ENCODE measurements at places on chromosomes 6 and 20.

GRCh38 chr20:35088231-35089145 lies 4.1 kb downstream of the TRPC4AP start:
- no peak for DNase-seq

- no peak for DNase-seq
Measured at GRCh38 chr6:168225471-168225911, 94.1 kb downstream of the DACT2 start.

DNA sequence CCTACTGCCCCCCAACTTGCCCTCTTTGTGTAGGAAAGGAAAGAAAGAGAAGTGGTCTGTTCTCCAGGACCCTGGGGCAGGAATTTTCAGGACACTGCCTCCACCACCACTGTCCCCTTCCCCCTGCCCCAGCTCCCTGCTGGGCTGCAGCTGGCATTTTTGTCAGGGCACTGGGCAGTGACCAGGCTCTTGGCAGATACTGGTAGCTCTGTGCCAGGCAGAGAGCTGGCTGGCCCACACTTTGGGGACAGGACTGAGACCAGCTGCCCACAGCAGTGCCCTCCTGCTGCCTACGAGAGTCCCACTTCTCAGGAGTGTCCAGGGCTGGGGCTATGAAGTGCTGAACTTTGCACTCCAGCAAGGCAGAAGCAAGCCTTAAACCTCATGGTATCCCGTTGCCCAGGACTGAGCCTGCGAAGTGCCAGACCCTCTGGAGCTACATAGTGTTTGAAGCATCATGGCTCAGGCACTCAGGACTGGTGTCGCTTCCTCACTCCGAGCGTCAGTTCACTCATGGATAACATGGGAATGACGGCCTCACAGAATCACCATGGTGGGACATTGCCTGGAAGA lies 19.3 kb downstream of the SLC13A3 start:
- no peak for DNase-seq

GRCh38 chr20:16459019-16459700 lies 114.1 kb downstream of the KIF16B start:
- no peak for DNase-seq

DNA sequence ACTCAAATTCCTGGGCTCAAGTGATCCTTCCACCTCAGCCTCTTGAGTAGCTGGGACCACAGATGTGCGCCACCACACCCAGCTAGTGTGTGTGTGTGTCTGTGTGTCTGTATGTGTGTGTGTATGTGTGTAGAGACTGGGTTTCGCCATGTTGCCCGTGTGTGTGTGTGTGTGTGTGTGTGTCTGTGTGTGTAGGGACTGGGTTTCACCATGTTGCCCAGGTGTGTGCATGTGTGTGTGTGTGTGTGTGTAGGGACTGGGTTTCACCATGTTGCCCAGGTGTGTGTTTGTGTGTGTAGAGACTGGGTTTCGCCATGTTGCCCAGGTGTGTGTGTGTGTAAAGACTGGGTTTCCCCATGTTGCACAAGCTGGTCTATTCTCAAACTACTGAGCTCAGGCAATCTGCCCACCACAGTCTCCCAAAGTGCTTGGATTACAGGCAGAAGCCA lies 28.3 kb downstream of the CDK5RAP1 start:
- no peak for DNase-seq

- DNase-seq: no peak
Measured at GRCh38 chr6:44701637-44702101, 314.2 kb downstream of the CDC5L start.

GRCh38 chr6:169167581-169168301 lies 85.9 kb downstream of the THBS2 start:
- no peak for DNase-seq

DNA sequence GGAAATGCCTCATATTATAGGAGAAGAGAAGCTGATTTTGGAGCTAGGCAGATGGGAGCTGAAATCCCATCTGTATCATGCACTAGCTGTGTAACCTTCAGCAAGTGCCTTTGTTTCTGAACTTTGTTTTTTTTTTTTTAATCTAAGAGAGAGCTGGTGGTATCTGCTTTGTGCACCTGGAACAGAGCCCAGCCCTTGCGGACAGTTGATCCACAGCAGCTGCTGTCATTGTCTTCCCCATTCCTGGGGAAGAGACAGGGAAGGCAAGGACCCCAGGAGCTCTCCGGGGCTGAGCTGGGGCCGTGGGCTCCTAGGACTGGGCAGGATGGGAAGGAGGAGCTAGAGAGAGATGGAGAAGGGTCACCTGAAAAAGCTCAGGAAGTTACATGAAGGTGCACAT lies 92.1 kb downstream of the SYNJ2 start:
- no peak for DNase-seq

DNA sequence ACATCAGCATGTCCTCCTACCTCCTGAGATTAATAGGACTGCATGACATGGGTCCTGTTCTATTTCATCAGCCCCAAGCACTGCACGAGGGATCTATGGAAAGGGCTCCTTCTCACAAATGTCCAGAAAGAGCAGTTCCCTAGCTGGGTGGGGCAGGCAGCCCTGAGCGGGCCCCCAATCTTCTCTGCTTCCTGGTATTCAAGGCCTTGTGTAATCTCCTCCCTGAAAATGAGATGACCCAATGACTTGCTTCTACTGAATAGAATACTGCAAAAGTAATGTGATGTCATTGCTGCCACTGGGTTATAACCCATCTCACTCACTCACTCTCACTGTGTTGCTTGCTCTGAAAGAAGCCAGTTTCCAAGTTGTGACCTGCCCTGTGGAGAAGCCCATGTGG lies 126.4 kb downstream of the OPRM1 start:
- no peak for DNase-seq

GRCh38 chr6:76552268-76552667 lies 479.8 kb upstream of the IMPG1 start:
- DNase-seq: no peak

DNA sequence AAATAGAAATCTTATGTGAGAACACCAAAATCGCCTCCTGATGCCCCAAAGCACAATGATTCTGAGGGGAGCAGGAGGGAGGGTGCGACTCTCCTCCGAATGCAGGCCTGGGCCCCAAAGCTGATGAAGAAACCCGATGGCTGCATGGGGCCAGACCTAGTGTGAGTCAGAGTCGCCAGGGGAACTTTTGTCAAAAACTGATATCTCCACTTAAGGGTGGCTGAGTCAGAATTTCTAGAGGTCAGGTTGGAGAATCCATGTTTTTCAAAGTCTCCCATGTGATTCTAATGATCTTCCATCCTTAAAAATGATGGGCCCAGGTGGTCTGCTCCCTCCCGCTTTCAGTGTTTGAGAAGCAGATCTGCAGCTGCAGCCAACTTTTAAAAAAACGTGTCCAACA lies 172.8 kb downstream of the BACH2 start:
- no peak for DNase-seq

DNA sequence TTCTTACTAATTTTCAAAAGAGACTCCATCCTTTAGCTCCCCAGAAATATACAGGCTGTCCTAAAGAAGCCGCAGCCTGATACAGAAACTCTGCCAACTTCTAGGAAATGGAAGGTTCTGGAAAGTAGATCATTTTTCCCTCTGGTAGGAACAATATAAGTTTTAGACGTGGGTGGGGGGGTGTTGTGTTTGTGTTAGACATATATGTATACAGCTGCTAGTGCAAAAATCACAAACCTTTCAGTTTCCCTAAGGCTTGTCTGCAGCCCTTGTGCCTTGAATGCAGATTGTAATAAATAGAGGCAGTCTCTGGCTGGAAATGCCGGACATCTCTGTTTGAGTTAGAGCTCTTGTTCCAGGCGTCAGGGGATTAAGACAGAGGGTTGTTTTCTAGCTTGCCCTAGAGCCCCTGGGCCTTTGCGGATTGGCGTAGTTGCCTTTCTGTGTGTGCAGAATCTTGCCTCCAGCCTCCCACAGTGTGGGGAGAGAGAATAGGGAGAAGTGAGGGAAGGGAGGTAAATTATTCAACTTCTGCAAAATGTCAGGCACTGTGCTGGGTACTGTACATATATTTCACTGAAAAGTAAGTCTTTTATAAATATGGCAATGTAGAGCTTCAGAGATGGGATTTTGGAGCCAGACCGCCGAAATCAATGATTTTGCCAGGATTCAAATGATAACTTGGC lies 269.7 kb downstream of the PRL start:
- no peak for DNase-seq

- DNase-seq: no peak
Measured at GRCh38 chr20:62583424-62583920, 58.8 kb upstream of the SLCO4A1 start.

- DNase-seq: no peak
Measured at GRCh38 chr20:11581271-11581670, 336.4 kb upstream of the BTBD3 start.

DNA sequence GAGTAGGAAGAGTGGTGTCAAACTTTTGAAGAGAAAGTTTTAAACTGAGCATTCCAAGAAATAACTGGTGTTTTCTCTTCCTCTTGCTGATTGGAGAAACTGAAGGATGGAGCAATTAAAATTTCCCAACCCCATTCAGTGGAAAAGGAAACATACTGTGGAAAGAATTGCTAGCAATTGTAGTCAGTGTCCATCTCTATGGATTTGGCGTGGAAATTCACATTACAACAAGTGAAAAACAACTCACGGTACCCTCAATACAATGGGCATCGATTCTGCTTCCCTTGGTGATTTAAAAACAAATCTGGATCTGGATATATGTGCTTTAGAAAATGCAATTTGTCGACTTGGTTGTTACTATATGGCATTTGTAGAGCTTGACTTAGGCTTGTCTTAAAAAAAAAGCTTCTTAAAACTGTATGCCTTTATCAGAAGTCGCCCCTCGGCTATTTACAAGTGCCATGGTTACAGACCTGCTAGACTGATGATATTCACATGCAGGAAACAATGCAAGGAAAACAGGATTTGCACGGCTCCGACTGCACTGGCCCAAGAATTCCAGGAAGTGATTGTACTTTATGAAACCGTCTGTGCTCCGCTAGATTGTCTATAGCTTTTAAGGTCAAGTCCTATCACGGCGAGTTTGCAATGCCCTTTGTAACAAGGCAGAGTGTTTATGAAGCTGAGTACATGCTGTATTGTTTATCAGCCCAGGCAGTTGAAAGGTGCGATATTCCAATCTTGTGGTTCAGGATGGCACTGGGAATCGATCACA lies 131.7 kb upstream of the PHACTR1 start:
- no peak for DNase-seq

DNA sequence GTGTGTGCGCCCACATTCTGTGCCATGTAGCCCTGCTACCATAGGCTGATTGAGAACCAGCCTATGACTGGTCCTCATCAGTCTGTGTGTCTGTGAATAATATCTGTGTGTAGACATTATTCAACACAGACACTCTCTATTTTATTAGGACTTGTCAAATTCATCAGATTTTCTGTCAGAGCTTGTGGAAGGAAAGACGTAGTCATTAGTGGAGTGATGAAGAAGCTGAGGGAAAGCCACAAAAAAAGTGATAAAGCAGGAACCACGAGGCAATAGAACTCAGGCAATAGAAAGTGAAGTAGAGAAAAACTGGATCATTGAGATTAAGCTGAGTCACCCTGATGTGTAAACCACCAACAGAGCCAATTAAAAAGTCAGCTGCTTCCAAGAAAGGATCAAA lies 122.2 kb upstream of the MARCKS start:
- no peak for DNase-seq

DNA sequence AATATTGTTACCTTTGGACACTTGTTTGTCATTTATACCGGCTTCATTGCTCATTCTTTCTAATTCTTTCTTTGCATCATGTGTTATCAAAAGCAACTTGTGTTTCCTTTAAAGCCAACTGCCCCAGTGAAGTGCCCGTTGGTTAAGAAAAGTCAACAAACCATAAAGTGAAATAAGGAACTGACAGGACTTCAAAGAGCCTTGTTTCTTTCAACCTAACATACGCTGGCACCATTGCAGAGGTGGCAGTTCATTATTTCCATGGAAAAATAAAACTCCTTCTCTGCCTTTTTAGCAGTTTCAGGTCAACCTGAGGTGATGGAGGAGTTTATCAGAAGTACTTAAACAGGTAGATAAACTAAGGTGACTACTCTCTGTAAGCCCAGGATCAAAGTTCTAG lies 28.8 kb downstream of the FERMT1 start:
- no peak for DNase-seq

- DNase-seq: no peak
Measured at GRCh38 chr20:11438412-11438811, 479.3 kb upstream of the BTBD3 start.

DNA sequence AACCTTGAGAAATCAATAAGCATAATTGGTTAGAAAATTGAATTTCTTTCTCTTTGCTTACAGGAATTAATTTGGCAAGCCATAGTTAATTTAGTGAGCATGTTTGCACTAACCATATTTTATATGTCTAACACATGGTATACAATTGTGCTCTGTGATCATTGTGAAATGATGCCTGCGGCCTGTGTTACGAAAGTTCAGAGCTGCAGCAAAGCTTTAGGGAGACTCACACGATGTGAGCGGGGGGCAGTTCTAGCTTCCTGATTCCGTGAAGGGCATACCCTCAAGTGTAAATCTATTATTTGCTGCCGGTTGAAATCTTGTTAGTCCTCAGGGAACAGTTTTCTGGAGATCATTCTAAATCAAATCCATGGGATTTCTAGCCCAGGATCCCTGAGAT lies 25.5 kb upstream of the ADTRP start:
- no peak for DNase-seq

- no peak for DNase-seq
Measured at GRCh38 chr20:58179083-58179431, 49.4 kb downstream of the ANKRD60 start.

DNA sequence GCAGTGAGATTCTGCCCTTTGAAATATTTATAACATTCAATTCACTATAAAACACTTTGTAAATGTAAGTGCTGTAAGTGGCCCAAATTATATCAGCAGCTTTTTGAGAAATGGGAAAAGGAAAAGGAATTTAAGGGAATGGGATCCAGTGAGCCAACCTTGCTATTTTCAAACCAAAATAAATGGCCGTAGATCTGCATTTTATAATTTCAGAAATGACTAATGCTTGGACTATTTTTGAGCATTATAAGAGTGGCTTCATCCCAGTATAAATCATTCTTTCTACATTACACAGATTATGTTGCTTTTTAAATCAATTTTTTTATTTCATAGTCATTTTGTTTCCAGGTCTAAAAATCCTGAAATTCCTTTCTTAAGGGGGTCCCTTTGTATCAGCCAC lies 49.2 kb downstream of the ANKRD6 start:
- no peak for DNase-seq

GRCh38 chr20:44415833-44416715 lies 59.6 kb upstream of the TTPAL start:
- no peak for DNase-seq

DNA sequence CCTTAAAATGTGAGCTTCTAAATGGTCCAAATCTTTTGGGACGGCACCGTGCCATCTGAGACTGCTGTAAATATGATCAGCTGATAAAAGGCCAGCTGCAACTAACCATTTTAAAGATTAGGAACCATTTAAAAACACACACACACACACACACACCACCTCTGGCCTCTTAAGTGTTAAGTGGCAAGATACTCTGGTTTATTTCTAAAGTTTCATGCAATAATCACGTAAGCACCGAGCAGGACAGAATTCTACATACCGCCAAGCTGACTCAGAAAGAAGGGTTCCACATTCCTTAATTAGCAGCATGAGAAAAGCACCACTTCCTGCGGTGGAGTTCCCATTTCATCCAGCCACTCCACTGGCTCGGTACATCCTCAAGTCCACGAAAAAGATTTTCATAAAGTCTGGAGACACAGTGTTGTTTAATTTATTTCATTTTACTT lies 17.8 kb upstream of the ZNF217 start:
- DNase-seq: no peak

GRCh38 chr6:118708744-118709143 lies 57.4 kb upstream of the CEP85L start:
- no peak for DNase-seq
